Stimulated activated CD4-positive, alpha-beta T cell treated with anti-CD3 and anti-CD28 coated beads, Interleukin-1b, Interleukin-23, amount 100 ng/mL, for 1 hour (primary cell): ENCODE measurements at places on chromosomes 12 and 14.

GRCh38 chr12:3365463-3366411 is 125.3 kb upstream of the PRMT8 start:
- DNase-seq = no peak

DNA sequence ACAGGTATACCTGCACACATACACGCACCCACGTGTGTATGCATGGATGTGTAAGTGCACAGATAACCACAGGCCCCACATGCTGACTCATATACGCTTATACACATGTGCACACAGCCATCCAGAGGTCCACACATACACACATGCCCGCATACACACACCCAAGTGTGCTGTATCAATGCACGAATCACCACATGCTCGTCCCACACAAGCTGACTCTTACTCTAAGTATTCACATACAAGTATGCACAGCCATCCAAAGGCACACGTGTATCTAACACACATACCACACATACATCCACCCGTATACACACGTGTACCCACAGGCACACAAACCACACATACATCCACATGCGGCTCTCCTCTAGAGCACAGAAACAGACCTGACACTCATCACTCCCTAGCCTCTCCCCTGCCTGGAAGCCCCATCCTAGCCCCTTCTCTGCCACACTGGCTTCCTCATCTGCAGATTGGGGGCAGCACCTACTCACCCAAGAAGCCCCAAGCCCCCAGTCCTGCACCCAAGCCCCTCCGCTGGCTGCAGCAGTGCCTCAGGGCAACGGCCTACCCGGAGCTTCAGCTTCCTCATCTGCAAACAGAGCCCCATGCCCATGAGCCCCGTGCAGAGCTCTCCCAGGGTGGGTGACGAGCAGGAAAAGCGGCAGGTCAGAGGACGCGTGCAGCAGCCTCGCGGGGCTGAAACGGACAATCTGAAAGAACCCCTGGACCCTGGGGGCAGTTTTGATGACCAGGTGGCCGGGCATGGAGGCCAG is 105.4 kb downstream of the NCOR2 start:
- DNase-seq = no peak

- no peak for DNase-seq
Observed at GRCh38 chr12:113949321-113950305, 16.5 kb downstream of the RBM19 start.

DNA sequence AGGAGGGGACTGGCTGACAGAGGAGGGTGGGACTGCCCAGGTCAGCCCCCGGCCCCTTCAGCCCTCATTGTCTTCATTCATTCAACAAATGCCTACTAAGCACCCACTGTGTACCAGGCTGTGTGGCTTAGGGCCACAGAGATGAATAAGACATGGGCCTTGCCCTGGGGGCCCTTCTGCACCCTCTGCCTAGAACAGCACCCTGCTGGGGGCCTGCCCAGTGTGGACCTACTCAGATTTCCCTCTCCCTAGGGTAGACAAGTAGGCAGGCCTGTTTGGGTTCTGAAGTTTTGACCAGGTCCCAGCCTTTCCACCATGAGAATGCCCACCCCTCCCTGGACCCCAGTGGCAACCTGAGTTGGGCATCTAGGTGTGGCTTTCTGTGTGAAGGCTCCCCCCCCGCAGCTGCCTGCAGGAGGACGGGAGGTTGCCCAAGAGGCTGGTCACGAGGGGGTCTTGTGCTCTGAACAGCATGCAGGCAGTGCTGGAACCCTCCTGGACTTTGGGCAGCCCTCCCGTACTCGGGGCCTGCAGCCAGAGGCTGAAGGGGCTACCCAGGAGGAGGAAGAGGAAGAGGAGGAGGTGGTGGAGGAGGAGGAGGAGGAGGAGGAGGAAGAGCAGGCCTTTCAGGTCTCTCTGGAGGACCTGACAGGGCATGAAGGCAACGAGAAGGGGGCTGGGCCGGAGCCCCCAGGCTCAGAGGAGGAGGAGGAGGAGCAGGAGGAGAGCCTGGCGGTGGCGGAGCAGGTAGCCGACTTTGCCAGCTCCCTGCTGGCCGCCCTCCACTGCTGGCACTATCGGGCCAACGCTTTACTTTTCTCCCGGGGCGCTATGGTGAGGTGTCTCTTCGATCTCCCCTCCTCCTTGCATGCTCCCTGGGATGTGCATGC is 33.4 kb downstream of the PLEKHG3 start:
- DNase-seq = no peak

GRCh38 chr12:99392091-99392850 is 255.3 kb upstream of the GARIN6 start:
- no peak for DNase-seq

DNA sequence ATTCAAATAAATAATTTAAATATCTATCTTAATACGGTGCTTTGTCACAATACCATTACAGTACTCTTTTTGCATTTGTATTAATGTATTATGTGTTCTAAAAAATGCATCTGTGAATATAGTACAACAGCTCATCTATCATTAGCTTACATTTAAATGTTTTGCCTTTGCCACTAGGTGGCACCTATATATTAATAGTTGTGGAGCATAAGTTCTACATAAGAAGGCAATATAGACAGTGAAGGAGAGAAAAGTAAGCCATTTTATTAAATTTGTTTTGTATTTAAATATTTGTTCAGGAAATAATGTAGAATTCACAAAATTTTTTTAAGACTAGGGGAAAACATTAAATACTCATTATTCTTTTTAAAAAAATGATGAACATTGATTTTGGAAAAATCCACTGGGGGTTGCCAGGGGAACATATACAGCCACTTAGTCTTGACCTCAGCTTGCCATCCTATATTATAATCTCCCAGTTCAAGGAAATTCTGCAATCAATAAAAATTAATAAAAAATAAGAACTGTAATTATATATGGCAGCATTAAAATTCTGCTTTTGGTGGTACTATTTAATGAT is 9.8 kb downstream of the CCER1 start:
- no peak for DNase-seq
